ENCODE measurements at places on chromosomes 12 and 14. TPM values are rescaled to one million over a fixed set of nuclear protein-coding genes. Genes with fewer than 3 reads are reported as not detected.

The SOAT2 gene
- total RNA-seq, result not detected

The HOXC9 gene
- 0.13 TPM for total RNA-seq

The PSMB11 gene
- total RNA-seq, result not detected

The FOXA1 gene
- not detected for total RNA-seq

The EPS8 gene
- total RNA-seq, result 6.6 TPM

The RHOJ gene
- total RNA-seq, result 163 TPM

GRCh38 chr12:112906712-112907414 is at the start of gene OAS1:
OAS1 (plus strand) TSS chr12:112906962; CDS start chr12:112907040, 78 bp downstream.
- DNase-seq, result peak; percentile 83

DNA sequence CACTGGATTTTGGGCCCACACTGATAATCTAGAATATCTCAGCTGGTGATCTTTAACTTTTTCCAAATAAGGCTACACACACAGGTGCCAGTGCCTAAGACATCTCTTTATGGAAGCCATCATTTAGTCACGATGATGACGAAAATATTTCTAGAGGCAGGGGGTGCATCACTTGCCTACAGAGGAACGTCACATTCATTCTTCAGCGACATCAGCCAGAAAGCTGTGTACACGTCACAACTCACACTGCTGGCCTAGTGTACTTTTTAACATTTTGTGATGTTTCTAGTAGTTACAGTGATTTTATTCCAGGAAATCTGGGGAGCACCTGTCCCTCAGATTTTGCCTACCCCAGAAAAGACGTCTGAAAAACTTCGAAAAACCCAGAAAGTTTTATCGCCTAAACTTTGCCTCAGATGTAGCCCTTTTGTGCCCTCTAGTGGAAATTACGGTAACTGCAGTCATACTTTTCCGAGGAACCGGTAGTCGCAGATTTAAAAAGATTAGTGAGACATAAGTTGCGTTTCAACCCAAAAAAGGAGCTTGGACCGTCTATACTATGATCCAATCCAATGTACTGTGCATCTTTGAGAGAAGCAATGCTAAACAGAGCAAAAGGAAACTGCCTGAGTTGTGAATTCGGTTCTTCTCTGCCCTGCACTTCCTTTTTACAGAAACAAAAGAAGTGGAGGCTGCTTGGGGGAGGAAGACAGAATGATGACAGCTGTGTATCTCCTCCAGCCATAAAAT is 64.3 kb upstream of the STON2 start:
- peak; percentile 42 for DNase-seq

DNA sequence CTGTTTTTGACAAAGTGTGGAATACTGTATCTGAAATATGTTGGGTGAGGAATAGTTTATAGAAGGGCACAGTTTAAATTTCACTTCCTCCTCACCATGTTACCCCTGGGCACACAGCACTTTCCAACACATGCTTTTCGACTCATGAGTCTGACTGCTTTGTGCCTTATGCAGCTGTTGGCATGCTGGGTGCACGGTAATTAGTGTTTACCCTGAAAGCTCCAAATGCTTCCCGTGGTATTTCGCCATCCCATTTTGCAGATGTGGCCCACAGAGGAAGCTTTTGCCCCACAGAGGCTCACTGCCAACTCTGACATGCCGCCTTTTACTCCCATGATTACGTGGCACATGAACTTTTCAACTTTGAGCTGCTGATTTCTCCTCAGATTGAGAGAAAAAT is 168.6 kb downstream of the PRKCH start:
- no peak for DNase-seq

DNA sequence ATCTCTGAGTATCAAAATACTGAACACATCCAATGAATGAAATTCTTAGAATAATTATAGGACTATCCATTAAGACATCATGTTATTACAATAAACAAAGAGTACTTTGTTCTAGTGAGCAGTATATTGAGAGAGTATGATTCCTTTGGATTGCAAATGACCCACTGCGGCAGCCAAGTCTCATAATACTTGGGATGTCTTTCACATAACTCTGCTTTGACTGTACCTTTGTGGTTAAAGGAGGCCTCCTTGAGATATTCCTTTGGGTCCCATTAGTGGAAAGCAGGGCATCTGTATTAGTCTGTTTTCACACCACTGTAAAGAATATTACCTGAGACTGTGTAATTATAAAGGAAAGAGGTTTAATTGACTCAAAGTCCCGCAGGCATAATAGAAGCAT is 593.8 kb downstream of the TRHDE start:
- DNase-seq, result no peak

DNA sequence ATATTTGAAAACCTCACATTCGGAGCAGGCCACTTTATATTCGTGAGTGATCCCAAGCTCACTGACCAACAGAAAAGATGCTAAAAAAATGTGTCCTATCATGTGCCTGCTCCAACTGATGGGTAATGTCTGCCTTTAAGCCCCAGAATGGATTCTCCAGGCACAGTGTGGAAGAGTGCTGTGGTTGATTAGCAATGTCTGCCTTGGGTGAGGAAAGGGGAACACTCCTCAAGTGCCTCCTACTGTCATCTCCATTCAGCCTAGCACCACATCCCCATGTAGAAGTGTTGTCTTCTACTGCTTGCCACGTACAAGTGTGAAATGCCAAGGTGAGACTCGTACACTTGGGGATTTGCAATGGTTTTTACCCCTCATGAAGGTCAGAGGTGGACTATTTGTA is 199.3 kb downstream of the SLC41A2 start:
- no peak for DNase-seq

- no peak for DNase-seq
These were observed 27.7 kb downstream of the KRT18 start for GRCh38 chr12:52976574-52977071.

DNA sequence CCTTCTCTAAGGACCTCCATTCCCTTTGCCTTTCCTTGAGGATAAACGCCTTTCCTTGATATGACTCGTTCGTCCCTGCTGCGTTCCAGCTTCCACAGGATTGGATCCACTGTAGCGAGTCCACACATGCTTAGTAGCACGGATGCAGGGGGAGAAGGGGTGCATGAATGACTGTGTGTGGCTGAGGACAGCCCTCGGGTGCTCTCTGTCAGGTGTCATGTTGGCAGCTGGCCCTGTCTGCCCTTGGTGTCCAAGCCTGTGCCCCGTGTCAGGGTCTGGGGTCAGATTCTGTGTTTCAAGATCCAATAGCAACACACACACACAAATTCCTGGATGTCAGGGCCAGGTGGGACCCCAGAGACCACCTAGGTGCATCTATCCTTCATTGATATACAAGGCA is 17.5 kb upstream of the KRT80 start:
- DNase-seq, result no peak

DNA sequence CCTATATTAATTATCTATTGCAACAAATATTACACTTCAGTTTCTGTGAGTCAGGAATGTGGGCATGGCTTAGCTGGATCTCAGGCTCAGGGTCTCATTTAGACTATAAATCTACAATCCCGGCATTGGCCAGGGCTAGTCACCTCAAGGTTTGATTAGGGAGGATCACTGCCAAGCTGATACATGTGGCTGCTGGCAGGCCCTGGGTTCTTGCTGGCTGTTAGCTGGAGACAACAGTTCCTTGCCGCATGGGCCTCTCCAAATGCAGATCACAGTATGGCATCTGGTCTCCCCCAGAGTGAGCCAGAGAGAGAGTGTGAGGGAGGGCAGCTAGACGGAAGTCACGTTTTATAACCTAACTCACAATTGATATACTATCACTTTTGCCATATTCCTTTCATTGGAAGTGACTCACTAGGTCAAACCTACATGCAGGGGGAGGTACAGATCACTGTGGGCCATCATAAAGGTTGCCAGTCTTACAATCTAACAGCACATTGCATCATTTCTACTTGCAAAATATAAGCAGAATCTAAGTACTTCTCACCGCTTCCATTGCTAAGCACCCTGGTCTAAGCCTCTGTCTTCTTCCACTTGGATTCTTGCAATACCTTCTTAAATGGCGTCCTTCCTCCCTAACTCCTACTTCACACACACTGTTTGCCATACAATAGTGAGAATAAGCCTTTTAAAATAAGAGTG is 174.0 kb upstream of the ARHGAP5 start:
- no peak for DNase-seq

DNA sequence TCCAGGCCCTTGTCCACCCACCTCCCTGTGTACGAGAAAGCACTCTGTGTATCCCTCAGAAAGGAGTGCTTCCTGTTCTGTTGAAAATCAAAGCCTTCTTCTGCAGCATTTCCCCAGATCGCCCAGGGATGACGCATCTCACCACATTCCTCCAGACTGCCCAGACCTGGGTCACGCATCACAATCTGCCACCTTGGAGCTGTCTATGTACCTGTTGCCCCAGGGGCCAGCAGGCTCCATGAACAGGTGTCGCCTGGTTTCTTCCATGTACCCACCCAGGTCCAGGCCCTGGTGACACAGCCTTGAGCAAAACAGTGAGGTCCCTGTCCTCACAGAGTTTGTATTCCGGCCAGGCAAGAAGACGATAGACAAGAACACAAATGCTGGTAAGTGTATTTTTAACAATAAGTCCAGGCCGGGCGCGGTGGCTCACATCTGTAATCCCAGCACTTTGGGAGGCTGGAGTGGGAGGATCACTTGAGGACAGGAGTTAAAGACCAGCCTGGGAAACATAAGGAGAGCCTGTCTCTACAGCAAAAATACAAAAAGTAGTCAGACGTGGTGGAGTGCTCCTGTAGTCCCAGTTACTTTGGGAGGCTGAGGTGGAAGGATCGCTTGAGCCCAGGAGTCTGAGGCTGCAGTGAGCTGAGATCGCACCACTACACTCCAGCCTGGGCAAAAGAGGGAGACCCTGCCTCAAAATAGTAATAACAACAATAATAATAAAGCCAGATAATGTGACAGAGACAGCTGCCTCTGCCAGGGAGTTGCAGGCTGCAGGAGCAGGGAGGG is 6.8 kb upstream of the PPP1R13B start:
- DNase-seq, result no peak

DNA sequence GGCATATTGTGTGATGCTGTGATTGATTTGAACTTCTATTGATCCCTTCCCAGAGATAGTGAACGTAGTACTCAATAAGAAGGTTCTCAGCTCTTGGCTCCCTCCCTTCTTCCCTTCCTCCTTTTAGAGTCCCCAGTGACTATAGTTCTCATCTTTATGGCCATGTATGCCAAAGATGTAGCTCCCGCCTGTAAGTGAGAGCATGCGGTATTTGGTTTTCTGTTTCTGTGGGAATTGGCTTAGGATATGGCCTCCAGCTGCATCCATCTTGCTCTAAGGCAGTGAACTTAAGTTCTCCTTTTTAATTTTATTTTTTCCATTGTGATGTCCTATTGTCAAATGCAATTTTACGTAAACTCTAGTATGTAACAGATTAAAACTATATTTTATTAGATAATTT is 109.5 kb downstream of the AEBP2 start:
- no peak for DNase-seq

GRCh38 chr12:128326406-128326805 is 59.4 kb downstream of the TMEM132C start:
- no peak for DNase-seq

GRCh38 chr14:67666750-67667449 is 7.5 kb downstream of the VTI1B start:
- peak; percentile 68 for DNase-seq

DNA sequence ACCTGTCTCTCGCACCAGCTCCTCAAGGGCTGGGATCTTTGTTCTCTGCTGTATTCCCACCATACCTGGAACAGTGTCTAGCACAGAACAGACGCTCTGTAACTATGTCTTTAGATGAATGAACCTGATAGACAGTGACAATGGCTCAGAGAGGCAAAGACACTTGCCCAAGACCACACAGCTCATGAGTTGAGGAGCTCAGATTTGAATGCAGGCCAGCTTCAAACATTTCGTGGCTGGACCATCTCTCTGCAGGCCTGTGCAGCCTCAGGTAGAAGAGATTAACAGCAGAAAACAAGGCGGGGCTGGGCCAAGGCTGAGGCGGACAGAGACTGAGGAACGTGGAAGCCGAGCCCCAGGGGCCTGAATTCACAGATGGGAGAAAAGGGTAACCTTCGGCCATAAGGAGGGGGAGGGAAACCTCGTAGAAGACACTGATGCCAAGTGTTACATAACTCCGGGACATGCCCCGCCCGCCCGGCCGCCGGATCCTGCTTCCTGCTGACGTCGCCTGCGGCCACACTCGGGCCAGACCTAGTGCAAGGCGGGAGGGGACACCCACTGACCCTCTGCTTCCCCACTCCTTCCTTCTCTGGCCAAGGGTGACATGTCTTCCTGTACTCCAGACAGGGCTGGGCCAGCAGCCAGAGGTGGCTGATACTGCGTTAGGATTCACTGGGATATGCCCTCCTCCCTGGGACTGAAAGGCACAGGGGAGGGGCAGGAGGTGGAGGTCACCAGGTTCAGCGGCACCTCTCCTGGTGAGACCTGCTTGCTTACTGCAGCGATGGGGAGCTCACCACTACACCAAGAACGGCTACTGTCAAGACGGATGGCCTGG is 86.8 kb downstream of the RFLNA start:
- DNase-seq, result peak; percentile 78

GRCh38 chr12:57896434-57897201 is 44.7 kb upstream of the ATP23 start:
- DNase-seq, result peak; percentile 71

DNA sequence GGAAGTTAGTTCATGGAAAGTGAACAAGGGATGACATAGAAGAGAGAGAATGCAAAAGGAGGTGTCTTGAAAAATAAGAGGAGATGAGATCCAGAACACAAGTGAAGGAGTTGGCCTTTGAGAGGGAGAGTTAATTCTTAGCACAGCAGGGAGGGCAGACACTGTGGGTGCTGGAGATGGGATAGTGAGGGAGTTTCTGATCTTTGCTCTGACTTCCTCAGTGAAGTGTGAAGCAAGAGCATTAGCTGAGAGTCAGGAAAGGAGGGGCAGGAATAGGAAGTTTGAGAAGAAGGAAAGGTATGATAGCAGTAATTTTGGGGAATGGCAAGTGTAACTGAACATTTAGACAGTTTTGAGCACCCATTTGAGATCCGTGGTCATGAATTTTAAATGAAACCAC is 75.8 kb upstream of the COCH start:
- no peak for DNase-seq

- DNase-seq, result peak; percentile 5
These were observed 1.5 kb downstream of the ATP2B1 start for GRCh38 chr12:89706986-89707702.

DNA sequence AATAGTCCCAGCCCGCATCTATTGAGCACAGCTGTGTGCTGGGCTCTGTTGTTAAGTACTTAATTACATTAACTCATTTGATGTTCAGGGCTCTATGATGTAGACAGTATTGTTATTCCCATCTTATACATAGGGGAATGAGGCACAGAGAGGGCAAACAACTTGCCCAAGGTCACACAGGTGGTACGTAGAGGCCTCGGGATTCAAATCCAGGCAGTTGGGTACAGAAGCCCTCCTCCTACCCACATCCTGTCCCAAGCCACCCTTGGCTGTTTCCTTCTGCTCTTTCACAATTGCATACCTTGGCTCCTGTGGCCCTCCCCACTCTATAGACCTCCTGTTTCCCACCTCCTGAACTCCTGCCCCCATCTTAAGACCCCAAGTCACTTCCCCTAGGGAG is 10.0 kb upstream of the GPR68 start:
- no peak for DNase-seq

- DNase-seq, result peak; percentile 51
These were observed 39.0 kb downstream of the SLCO1B1 start for GRCh38 chr12:21169878-21170472.
